ENCODE measurements at places on chromosomes 2 and 18. TPM values are rescaled to one million over a fixed set of nuclear protein-coding genes. Genes with fewer than 3 reads are reported as not detected.
A peak's percentile ranks its signal among the peaks of the same experiment; 100 is the strongest.

DNA sequence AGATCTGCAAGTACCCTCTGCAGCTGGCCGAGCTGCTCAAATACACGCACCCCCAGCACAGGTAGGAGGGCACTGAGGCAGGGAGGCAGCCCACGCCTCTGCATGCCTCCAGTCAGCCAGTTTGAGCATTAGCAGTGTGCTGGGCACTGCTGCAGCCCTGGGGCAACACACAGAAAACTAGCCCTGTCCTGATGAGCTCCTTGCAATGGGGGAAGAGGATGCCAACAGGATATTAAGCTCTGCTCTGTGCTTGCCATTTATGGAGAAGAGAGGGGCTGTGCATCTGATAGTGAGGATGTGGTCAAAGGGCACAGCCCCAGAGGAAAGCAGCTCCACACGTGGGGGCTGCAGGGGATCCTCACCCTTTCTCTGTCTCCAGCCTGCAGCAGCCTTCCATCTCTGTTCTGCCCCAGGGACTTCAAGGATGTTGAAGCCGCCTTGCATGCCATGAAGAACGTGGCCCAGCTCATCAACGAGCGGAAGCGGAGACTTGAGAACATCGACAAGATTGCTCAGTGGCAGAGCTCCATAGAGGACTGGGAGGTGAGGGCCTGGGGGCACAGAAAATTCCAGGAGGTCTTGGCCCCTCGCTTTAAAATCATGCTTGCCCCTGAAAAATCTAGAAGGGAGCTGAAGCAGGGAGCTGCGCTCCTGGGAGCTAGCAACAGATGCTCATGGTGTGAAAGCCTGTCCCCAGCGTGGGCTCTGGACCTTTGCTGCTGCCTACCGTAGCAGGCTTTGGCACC lies 51.7 kb downstream of the FAM168B start:
- no peaks in the 10 kb centered on the region for H3K27me3 ChIP-seq
- peaks cover 11% of the 10 kb centered on the region for H3K36me3 ChIP-seq
- H3K4me3 ChIP-seq, result no peak overlapping the region
- H3K4me1 ChIP-seq, result no peaks in the 10 kb centered on the region
- no peak overlapping the region for H3K27ac ChIP-seq

HOXD9 gene
- not detected for total RNA-seq

- no peak for DNase-seq
- H3K4me1 ChIP-seq, result no peaks in the 10 kb centered on the region
- H3K27ac ChIP-seq, result no peak overlapping the region
- no peaks in the 10 kb centered on the region for H3K27me3 ChIP-seq
- H3K4me3 ChIP-seq, result no peak overlapping the region
Observed at GRCh38 chr2:50987616-50988313, 44.2 kb downstream of the NRXN1 start.

CSRNP3 gene
- total RNA-seq, result 0.86 TPM

- no peak for DNase-seq
- no peak overlapping the region for H3K4me3 ChIP-seq
- H3K27ac ChIP-seq, result no peak overlapping the region
- no peaks in the 10 kb centered on the region for H3K4me1 ChIP-seq
- no peaks in the 10 kb centered on the region for H3K27me3 ChIP-seq
Observed at GRCh38 chr2:227430639-227431038, 41.3 kb upstream of the AGFG1 start.

GRCh38 chr2:128413718-128414341 lies 95.2 kb upstream of the HS6ST1 start:
- no peaks in the 10 kb centered on the region for H3K27me3 ChIP-seq
- H3K36me3 ChIP-seq, result peaks cover 4% of the 10 kb centered on the region

ANKRD30B gene
- total RNA-seq, result not detected

ZNF24 gene
- 56.3 TPM for total RNA-seq

GRCh38 chr18:45751766-45752165 lies 27.8 kb downstream of the SLC14A1 start:
- no peak overlapping the region for H3K27ac ChIP-seq
- H3K36me3 ChIP-seq, result peaks cover 9% of the 10 kb centered on the region
- peaks cover 64% of the 10 kb centered on the region for H3K4me1 ChIP-seq
- H3K27me3 ChIP-seq, result no peaks in the 10 kb centered on the region
- H3K4me3 ChIP-seq, result no peak overlapping the region

DNA sequence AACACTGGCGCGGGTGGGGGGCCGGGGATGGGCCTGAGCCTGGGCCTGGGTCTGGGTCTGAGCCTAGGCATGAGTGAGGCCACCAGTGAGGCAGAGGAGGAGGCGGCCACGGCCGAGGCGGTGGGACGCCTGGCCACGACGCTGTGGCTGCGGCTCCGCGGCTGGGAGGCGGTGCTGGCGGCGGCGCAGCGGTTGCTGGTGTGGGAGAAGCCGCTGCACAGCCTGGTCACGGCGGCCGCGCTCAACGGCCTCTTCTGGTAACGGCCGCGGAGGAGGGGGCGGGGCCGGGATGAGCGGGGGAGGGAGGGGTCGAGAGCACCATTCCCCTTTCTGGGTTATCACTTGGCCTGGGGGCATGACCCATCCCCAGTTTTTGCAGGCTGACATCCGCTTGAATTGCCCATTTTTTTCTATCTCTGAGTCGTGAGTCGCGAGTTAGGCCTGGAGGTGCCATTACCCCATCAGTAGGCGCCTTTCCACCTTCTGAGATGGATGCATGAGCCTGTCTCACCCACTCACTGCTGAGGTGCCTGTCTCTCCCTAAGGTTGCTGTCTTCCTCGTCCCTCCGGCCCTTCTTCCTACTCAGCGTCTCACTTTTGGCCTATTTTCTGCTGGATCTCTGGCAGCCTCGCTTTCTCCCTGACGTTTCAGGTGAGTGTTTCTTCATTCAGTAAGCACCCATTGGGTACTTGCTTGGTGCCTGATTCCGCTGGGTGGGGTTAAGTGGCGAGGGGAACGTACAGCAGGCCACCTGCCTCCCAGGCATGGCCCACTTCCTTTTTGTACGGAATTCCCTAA lies 501 bp downstream of the RETREG2 start:
- H3K36me3 ChIP-seq, result peaks cover 61% of the 10 kb centered on the region
- H3K27ac ChIP-seq, result peak overlapping the region; percentile 97
- no peaks in the 10 kb centered on the region for H3K27me3 ChIP-seq
- DNase-seq, result peak; percentile 43
- peak overlapping the region; percentile 98 for H3K4me3 ChIP-seq
- peaks cover 30% of the 10 kb centered on the region for H3K4me1 ChIP-seq

PRSS56 gene
- not detected for total RNA-seq

DNA sequence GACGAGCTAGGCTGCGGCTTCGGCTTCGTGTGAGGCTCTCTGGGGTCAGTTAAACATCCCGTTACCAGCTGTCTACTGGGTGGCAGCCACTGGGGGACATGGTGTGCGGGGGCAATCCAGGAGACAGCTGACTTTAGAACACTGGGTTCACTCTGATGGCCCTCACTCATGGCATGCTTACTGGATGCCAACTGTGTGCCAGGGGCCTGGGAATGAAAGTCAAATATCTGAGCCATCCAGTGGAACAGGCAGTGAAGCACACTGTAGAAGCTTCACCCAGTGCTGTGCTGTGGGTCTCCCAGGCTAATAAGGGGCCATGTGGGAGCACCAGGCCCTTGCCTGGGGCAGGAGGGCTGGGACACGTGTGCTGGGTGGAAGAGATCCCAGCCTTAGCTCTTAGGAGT lies 48.3 kb downstream of the GLI2 start:
- no peak overlapping the region for H3K4me3 ChIP-seq
- H3K27ac ChIP-seq, result no peak overlapping the region
- peaks cover 19% of the 10 kb centered on the region for H3K4me1 ChIP-seq
- H3K36me3 ChIP-seq, result no peaks in the 10 kb centered on the region
- no peak for DNase-seq

POTEI gene
- total RNA-seq, result not detected

- peaks cover 65% of the 10 kb centered on the region for H3K4me1 ChIP-seq
- peaks cover 3% of the 10 kb centered on the region for H3K36me3 ChIP-seq
- peak; percentile 31 for DNase-seq
- no peaks in the 10 kb centered on the region for H3K27me3 ChIP-seq
Observed at GRCh38 chr2:181780047-181780651, 99.8 kb upstream of the NEUROD1 start.

DNA sequence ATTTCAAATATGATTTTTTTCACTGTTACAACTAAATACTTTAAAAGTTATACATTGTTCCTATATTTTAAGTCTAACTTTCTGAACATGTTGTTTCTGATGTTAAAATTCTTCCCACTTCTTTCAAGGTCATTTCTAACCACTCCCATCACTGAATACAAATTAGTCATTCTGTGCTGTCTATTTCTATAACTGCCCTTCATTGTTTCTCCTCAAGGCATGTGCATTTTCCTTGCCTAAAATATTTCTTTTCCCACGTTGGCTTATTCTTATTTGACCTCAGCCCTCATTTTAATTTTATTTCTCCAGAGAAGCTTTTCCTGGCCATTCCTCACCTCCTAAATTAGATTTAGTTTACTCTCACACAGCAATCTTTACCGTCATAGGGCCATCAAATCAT lies 198.9 kb upstream of the GULP1 start:
- no peaks in the 10 kb centered on the region for H3K4me1 ChIP-seq
- no peak overlapping the region for H3K27ac ChIP-seq
- H3K27me3 ChIP-seq, result no peaks in the 10 kb centered on the region
- no peaks in the 10 kb centered on the region for H3K36me3 ChIP-seq

DNA sequence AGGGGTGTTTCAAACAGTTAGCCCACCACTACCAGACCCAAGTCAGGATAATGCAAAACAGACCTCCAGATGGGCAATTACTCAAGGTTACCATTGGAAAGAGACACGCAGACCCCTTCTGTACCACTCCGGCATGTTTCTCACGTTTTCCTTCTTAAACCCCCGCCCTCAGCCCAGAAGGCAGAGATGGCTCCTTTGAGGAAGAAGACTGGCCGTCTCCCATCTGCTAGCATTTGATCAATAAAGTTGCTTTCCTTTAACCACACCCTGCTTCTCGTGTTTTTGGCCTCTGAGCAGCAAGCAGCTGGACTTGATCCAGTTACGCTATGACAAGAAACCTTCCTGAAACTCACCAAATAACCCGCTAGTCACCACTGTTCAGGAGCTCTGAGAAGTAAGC lies 1012.4 kb upstream of the GYPC start:
- H3K4me3 ChIP-seq, result no peak overlapping the region
- DNase-seq, result no peak
- no peak overlapping the region for H3K27ac ChIP-seq
- H3K36me3 ChIP-seq, result no peaks in the 10 kb centered on the region
- H3K27me3 ChIP-seq, result no peaks in the 10 kb centered on the region

UNC80 gene
- not detected for total RNA-seq

GRCh38 chr2:210496512-210496911 lies 20.0 kb upstream of the LANCL1 start:
- no peaks in the 10 kb centered on the region for H3K4me1 ChIP-seq
- no peak overlapping the region for H3K4me3 ChIP-seq
- no peak overlapping the region for H3K27ac ChIP-seq
- no peak for DNase-seq
- no peaks in the 10 kb centered on the region for H3K27me3 ChIP-seq

GRCh38 chr2:233668605-233669260 lies 3.0 kb upstream of the UGT1A9 start:
- H3K27me3 ChIP-seq, result no peaks in the 10 kb centered on the region
- H3K36me3 ChIP-seq, result no peaks in the 10 kb centered on the region
- peaks cover 32% of the 10 kb centered on the region for H3K4me1 ChIP-seq
- no peak overlapping the region for H3K27ac ChIP-seq
- DNase-seq, result no peak

DNA sequence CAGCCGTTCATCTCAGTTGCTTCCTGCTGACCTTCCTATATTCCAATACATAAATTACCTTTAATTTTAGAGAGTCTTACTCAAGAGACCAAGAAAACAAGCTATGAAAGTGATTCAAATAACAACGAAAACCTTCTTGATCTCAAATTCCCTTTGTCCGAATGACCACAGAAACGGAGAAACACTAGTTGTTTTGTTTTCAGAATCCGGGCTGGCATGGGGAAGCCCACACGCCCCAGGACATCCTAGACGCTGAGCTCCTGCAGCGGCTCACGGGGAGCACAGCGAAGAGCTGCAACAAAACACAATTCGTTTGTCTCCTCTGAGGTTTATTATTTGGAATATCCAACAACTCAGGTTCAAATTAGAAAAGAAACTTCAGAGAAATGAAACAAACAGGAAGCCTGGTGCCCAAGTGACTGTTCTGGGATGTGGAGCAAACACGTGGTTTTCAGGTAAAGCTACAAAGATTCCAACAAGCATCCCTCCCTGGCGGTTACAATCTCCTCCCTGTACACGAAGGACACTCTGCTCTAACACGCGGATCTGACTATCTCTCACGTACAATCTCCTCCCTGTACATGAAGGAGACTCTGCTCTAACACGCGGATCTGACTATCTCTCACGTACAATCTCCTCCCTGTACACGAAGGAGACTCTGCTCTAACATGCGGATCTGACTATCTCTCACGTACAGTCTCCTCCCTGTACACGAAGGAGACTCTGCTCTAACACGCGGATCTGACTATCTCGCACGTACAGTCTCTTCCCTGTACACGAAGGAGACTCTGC lies 237.5 kb downstream of the TWIST2 start:
- H3K4me3 ChIP-seq, result no peak overlapping the region
- H3K27ac ChIP-seq, result no peak overlapping the region
- H3K4me1 ChIP-seq, result no peaks in the 10 kb centered on the region
- no peaks in the 10 kb centered on the region for H3K27me3 ChIP-seq
- no peaks in the 10 kb centered on the region for H3K36me3 ChIP-seq

LIMS3 gene
- not detected for total RNA-seq

DNA sequence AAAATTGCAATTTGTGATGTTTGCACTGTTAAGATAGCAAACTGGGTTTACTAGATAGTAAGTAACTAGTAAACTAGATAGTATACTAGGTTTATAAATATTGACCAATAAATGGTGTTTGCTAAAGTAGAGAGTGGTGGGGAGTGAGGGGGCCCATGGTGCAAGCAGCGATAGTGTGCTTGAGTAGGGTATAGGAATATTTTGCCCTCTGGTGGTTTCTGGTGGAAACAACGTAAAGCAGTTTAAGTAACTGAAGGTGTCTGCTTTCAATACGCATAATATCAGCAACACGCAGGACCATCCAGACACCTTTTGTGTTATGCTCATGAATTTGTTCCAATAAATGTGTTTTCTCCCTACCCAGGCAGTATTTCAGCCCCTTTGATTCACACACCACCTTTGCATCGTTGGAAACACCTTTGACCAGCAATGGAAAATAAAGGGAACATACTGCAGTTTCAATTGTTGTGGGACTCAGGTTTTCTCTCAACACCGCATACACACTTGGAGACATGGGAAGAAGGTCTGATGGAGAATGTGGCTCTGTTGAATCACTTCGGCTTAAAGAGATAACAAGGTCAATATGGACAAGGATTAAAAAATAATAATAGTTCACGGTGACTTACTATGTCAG lies 16.7 kb upstream of the STAT1 start:
- peaks cover 13% of the 10 kb centered on the region for H3K4me1 ChIP-seq
- H3K36me3 ChIP-seq, result no peaks in the 10 kb centered on the region

CNTNAP5 gene
- total RNA-seq, result not detected

DNA sequence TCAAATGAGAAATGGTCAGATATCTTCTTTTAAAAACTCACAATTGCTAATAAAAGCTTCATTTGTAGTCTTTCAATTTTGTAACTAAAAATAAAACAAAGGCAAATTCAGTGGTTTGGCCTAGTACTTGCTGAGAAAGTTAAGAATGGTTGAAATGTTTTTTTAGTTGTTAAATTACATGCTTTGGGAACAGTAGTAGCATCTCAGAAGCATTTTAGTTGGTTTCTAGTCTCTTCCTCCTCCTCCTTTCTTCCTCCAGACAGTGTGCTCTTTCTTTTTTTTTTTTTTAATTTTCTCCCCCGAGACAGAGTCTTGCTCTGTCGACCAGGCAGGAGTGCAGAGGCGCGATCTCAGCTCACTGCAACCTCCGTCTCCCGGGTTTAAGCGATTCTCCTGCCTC lies 9.8 kb downstream of the TRAK2 start:
- H3K27me3 ChIP-seq, result no peaks in the 10 kb centered on the region
- H3K4me1 ChIP-seq, result peaks cover 11% of the 10 kb centered on the region
- no peak for DNase-seq
- H3K36me3 ChIP-seq, result peaks cover 4% of the 10 kb centered on the region
- H3K4me3 ChIP-seq, result no peak overlapping the region

COPS8 gene
- total RNA-seq, result 54.5 TPM

GRCh38 chr2:15730545-15731212 lies 139.0 kb downstream of the DDX1 start:
- DNase-seq, result peak; percentile 92
- H3K4me3 ChIP-seq, result peak overlapping the region; percentile 38
- H3K27ac ChIP-seq, result peak overlapping the region; percentile 93
- peaks cover 25% of the 10 kb centered on the region for H3K4me1 ChIP-seq

Data from Calu3 (cell line).